ENCODE measurements at places on chromosomes 16 and 17. TPM values are rescaled to one million over a fixed set of nuclear protein-coding genes. Genes with fewer than 3 reads are reported as not detected.

The EFCAB3 gene
- total RNA-seq = not detected

GRCh38 chr16:26727848-26728247, 338.9 kb upstream of the C16orf82 start:
- DNase-seq = no peak

DNA sequence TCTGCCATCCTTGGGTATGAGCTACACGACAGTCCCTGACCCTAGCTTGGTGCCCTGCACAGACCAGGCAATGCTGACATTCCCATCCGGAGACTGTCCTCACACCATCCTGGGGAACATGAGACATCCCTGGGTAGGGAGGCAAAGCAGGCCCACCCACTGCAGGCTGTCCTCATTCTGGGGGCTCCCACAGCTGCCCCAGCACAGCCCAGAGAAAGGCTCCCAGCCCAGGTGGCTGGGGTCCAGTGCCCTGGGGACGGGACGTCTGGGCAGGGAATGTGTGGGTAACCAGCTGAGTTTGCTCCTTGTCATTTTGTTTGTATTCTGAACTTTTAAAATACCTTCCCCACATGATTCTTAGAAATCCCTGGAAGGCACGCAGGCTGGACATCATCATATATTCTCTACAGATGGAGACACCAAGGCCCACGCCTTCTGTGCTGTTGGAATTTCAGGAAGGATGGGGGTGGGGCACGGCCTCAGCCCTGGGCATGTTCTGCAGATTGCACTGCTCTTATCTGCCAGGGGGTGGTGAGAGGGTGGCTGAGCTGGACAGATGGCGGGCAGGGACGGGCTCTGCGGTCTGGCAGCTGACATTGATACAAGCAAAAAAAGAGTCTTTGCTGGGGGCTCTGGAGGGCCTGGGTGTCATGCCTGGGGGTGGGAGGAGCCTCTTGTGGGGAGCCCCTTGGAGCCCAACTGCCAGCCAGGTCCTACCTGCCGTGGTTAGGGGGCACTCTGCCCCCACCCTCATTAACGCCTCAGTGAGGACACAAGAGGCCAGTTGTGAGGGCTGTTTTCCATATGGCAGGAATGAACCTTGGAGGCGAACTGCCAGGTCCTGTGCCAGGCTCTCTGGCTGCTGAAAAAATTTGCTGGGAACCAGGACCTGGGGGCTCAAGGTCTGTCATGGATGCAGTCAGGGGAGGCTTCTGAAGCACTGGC, 28.4 kb downstream of the LRRC75A start:
- no peak for DNase-seq

- no peak for DNase-seq
Observed at GRCh38 chr16:49684696-49685095, 171.2 kb downstream of the ZNF423 start.

- DNase-seq = no peak
Observed at GRCh38 chr16:15946257-15947044, 3.0 kb upstream of the ABCC1 start.

Measured in activated T-helper 1 cell treated with anti-CD3 and anti-CD28 coated beads, Interleukin-12 subunit alpha, Interleukin-12 subunit beta, Interleukin-2, Interleukin-4 antibody, amounts not matched to agents 30 ng/mL and 10 ng/mL and 1 ng/mL, durations not matched to agents 14 hours and 24 hours and 36 hours (primary cell).